Neural progenitor cell (in vitro differentiated cells): ENCODE measurements at places on chromosomes 5 and 9. TPM values are rescaled to one million over a fixed set of nuclear protein-coding genes. Genes with fewer than 3 reads are reported as not detected.

Gene SPARC
- total RNA-seq = 122 and 158 TPM in 2 replicates

Gene AMACR
- 14.9 and 16.8 TPM in 2 replicates for total RNA-seq

Gene TMOD1
- 0.15 TPM in 1 of 2 replicates, not detected in the other for total RNA-seq

Gene LRRC19
- total RNA-seq = not detected in 2 replicates

Gene RPL7A
- total RNA-seq = 3,449 and 3,613 TPM in 2 replicates

Gene IL7R
- total RNA-seq = not detected in 2 replicates

- no peaks in the 10 kb centered on the region for H3K36me3 ChIP-seq
- H3K27ac ChIP-seq = no peak overlapping the region
- peaks cover 68% of the 10 kb centered on the region for H3K27me3 ChIP-seq
- peaks cover 6% of the 10 kb centered on the region for H3K4me1 ChIP-seq
- peak; percentile 90 for DNase-seq
Observed at GRCh38 chr9:109640580-109641371, 139.2 kb upstream of the PALM2AKAP2 start.

DNA sequence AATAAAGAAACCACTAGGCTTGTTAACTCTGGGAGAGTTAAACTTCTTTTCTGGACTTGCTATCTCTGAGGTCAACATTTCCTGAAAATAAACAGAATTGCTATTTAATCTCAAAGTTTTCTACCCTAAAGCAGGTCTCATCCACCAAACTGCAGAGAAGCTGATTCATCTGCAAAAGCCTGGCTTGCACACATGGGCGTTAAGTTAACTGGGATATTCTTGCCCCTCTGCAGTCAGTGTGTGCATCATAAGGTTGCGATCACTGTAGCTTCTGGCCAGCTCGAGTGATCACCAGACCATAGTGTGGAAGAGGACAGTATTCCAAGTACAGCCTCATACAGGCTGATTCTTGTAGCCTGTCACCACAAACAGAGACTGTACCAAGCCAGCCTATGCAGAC lies 99.2 kb downstream of the SPOCK1 start:
- H3K4me3 ChIP-seq = no peak overlapping the region
- no peaks in the 10 kb centered on the region for H3K27me3 ChIP-seq
- no peak for DNase-seq
- no peak overlapping the region for H3K27ac ChIP-seq
- H3K36me3 ChIP-seq = no peaks in the 10 kb centered on the region

GRCh38 chr5:4145511-4145910 lies 549.9 kb downstream of the IRX1 start:
- H3K4me3 ChIP-seq = no peak overlapping the region
- no peak overlapping the region for H3K27ac ChIP-seq
- no peaks in the 10 kb centered on the region for H3K4me1 ChIP-seq
- H3K36me3 ChIP-seq = no peaks in the 10 kb centered on the region
- no peak for DNase-seq

DNA sequence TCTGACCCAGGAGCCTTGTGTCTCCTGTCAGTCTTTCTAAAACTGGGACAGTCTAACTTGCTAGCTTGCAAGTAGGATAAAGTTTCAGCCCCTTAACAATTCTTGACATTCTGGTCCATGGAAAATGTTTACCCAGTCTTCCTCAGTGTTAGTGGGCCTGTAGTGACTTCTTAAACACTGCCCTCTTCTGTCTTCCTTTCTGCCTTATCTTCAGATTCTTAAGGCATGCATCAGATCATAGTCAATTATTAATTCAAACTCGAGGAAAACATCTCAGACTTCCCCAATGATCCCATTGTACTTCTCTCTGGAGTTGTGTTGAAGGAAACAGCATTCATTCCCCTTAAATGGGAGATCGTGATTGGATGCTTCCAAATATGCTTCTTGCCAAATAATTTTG lies 1199.8 kb downstream of the DTWD2 start:
- H3K27me3 ChIP-seq = no peaks in the 10 kb centered on the region
- no peak overlapping the region for H3K4me3 ChIP-seq
- no peak overlapping the region for H3K27ac ChIP-seq
- no peak for DNase-seq
- H3K36me3 ChIP-seq = no peaks in the 10 kb centered on the region

DNA sequence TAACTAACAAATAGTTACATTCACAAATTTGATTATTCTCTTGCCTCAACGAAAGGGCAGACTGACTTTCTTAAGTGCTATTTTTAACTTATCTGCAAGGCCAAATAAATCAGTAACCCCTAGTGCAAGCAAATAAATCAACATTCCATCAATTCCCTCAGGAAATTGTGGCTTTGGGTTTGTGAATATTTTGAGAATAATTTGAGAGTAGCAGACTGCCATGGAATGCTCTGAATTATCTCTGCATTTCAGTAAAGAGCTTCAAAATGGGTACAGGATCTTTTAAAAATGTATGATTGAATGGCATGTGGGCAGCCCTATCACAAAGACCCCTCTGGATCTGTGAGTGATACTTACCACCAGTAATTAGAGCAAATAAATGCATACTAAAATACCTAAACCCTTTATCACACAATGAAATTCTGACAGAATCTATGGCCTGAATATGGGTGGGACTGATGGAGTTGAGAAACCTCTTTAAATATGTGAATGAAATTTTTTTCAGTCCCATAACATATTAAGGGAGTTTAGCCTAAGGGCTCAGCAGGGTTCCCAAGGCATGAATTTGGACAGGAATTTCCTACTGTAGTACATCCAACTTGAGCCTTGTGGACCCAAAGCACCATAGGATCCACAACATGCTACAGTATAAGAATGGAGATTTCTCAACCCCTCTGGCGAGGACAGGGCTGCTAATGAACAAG lies 92.5 kb upstream of the ITGA2 start:
- DNase-seq = no peak
- H3K27me3 ChIP-seq = no peaks in the 10 kb centered on the region
- no peak overlapping the region for H3K4me3 ChIP-seq
- H3K36me3 ChIP-seq = no peaks in the 10 kb centered on the region
- H3K27ac ChIP-seq = no peak overlapping the region

- DNase-seq = no peak
- no peaks in the 10 kb centered on the region for H3K27me3 ChIP-seq
- H3K36me3 ChIP-seq = no peaks in the 10 kb centered on the region
- H3K4me1 ChIP-seq = peaks cover 29% of the 10 kb centered on the region
- no peak overlapping the region for H3K27ac ChIP-seq
Observed at GRCh38 chr5:6730407-6730806, 17.2 kb downstream of the TENT4A start.

- H3K27me3 ChIP-seq = no peaks in the 10 kb centered on the region
- peaks cover 51% of the 10 kb centered on the region for H3K4me1 ChIP-seq
Observed at GRCh38 chr9:3497401-3497800, 28.4 kb downstream of the RFX3 start.

GRCh38 chr9:128706671-128707381 lies 4.5 kb downstream of the PKN3 start:
- no peaks in the 10 kb centered on the region for H3K4me1 ChIP-seq
- no peak overlapping the region for H3K27ac ChIP-seq
- peaks cover 8% of the 10 kb centered on the region for H3K27me3 ChIP-seq
- no peak for DNase-seq
- H3K4me3 ChIP-seq = no peak overlapping the region

DNA sequence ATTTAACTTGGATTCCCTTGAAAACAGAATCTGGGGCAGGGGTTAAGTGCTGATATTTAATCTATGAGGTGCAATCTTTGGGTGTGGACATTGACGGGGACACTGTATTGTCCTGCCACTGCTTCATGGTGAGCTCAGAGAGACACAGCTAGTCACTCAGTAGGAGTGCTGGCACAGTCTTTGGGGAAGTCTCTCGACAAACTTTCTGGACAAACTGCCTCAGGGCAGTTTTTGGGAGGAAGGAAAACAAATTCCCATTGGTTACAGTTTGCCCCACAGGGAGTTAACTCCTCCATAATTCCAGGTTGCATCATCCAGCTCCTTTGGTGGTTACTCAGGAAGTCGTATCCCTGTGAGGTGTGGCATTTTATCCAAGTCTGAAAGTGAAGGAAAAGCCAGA lies 17.9 kb downstream of the HNRNPK start:
- no peak for DNase-seq
- no peak overlapping the region for H3K27ac ChIP-seq
- H3K4me1 ChIP-seq = no peaks in the 10 kb centered on the region

- H3K36me3 ChIP-seq = no peaks in the 10 kb centered on the region
- H3K4me1 ChIP-seq = peaks cover 34% of the 10 kb centered on the region
Observed at GRCh38 chr9:134332841-134333233, 6.6 kb downstream of the RXRA start.

- no peak overlapping the region for H3K4me3 ChIP-seq
- no peaks in the 10 kb centered on the region for H3K36me3 ChIP-seq
- peaks cover 29% of the 10 kb centered on the region for H3K27me3 ChIP-seq
- no peak for DNase-seq
- H3K27ac ChIP-seq = no peak overlapping the region
Observed at GRCh38 chr9:122367065-122367464, 3.8 kb upstream of the PTGS1 start.

DNA sequence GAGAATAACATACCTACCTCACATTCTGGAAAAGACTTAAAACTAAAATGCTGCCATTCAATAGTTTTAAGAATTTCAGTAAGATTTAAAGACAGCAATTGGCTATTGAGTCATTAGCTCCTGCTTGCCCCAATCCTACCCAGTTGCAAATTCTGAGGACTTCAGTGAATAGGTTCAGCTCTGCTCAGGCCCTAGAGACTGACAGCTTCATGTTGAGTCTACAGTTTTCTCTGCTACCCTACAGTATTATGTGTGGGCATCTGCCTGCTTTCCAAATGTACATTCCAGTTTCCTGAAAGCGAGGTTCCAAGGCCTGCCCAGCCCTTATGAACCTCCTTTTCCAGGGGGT lies 61.5 kb downstream of the ARSB start:
- peaks cover 37% of the 10 kb centered on the region for H3K4me1 ChIP-seq
- DNase-seq = no peak
- no peaks in the 10 kb centered on the region for H3K27me3 ChIP-seq
- H3K36me3 ChIP-seq = no peaks in the 10 kb centered on the region
- no peak overlapping the region for H3K4me3 ChIP-seq

DNA sequence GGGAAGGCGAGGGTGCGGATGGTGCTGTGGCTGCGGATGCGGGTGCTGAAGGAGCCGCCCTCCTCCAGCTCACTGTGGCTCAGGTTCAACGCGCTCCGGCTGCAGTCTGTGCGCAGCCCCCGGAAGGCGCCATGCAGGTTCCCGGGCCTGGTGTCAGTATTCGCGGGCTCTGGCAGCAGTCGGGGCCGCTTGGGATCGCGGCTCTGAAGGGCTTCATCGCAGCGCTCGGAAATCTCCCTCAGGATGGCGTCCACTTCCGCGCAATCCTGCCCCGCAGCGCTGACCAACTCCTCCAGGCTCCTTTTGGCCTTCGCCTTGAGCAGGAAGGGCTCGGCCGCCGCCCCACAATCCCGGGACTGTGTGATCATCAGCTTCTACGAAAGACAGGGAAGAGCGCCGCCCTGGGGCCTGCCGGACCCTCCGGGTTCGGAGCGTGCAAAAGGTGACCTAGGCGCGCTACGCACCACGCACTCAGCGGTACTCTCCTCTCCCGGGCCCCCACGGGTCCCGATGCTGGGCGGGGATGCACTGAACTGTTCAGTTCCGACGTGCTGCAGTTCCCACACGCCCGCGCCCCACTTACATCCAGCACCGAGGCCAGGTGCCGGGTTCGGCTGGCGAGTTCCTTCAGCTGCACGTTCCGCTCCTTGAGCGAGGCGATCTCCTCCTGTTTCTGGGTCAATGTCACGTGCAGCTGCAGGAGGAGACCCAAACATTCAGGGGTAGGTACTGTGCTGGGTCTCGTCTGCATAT lies 6.5 kb downstream of the MCIDAS start:
- DNase-seq = peak; percentile 67
- no peaks in the 10 kb centered on the region for H3K4me1 ChIP-seq
- H3K36me3 ChIP-seq = no peaks in the 10 kb centered on the region
- H3K4me3 ChIP-seq = peak overlapping the region; percentile 56

DNA sequence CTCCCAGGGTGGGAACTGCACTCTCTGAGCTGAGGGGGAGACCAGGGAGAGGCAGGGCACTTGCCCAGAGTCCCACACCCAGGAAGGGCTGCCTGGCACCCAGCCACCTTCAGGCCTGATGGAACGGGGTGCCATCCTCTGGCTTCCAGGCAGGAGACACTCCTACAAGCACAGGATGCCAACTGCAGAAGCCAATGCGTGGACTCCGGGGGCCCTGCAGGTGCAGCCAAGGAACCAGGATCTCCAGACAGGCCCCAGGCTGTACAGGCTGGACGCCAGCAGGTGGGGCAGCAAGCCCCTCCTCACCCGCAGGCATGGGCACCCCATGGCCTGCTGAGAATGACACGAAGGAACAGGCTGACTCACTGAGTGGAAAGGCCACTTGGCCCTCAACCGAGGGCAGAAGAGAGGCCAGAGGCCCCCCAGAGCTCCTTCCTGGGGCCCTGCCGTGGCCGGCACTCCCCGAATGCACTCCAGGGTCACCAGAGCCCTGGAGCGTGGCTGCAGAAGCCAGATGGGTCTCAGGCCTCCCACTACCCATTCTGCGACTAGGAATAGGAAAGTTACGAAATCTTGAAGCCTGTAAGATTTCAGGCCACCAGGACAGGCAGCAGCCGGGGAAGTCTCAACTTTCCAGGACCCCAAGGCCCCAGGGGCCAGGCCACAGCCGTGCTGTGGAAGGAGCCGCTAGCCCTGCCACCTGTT lies 15.7 kb downstream of the NACC2 start:
- H3K36me3 ChIP-seq = no peaks in the 10 kb centered on the region
- H3K27ac ChIP-seq = no peak overlapping the region
- no peaks in the 10 kb centered on the region for H3K27me3 ChIP-seq
- no peak overlapping the region for H3K4me3 ChIP-seq
- peaks cover 3% of the 10 kb centered on the region for H3K4me1 ChIP-seq

- no peak overlapping the region for H3K4me3 ChIP-seq
- H3K27me3 ChIP-seq = no peaks in the 10 kb centered on the region
- H3K27ac ChIP-seq = no peak overlapping the region
- peaks cover 3% of the 10 kb centered on the region for H3K36me3 ChIP-seq
- DNase-seq = peak; percentile 83
Observed at GRCh38 chr9:99011161-99011709, 67.5 kb downstream of the COL15A1 start.

DNA sequence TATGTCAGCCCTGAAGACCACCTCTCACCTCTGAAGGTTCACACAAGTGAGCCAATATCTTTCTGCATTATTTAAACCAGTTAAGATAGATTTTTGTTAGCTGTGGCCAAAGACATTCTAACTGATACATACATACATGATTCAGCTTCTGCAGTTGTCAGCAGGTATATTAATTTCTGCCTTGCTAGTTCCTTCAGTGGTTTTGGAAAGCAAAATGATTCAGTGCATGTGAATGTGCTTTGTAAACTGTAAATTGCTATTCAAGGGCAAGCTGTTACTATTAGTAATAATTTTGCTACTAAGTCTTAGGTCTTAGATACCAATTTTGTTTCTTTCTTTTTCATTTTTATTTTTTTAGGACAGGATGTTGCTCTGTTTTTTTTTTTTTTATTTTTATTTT lies 89.2 kb upstream of the ERBIN start:
- no peaks in the 10 kb centered on the region for H3K27me3 ChIP-seq
- peaks cover 12% of the 10 kb centered on the region for H3K4me1 ChIP-seq
- DNase-seq = no peak

- H3K4me3 ChIP-seq = no peak overlapping the region
- DNase-seq = no peak
- no peak overlapping the region for H3K27ac ChIP-seq
- no peaks in the 10 kb centered on the region for H3K27me3 ChIP-seq
Observed at GRCh38 chr5:56183506-56183905, 49.6 kb downstream of the ANKRD55 start.

- H3K4me3 ChIP-seq = no peak overlapping the region
- no peaks in the 10 kb centered on the region for H3K27me3 ChIP-seq
- no peaks in the 10 kb centered on the region for H3K4me1 ChIP-seq
- H3K36me3 ChIP-seq = no peaks in the 10 kb centered on the region
- H3K27ac ChIP-seq = no peak overlapping the region
Observed at GRCh38 chr9:101121836-101122399, 93.4 kb downstream of the PLPPR1 start.
